ENCODE measurements at places on chromosomes 12 and 14.

- no peak for DNase-seq
Observed at GRCh38 chr12:55780685-55781084, 36.8 kb downstream of the SARNP start.

DNA sequence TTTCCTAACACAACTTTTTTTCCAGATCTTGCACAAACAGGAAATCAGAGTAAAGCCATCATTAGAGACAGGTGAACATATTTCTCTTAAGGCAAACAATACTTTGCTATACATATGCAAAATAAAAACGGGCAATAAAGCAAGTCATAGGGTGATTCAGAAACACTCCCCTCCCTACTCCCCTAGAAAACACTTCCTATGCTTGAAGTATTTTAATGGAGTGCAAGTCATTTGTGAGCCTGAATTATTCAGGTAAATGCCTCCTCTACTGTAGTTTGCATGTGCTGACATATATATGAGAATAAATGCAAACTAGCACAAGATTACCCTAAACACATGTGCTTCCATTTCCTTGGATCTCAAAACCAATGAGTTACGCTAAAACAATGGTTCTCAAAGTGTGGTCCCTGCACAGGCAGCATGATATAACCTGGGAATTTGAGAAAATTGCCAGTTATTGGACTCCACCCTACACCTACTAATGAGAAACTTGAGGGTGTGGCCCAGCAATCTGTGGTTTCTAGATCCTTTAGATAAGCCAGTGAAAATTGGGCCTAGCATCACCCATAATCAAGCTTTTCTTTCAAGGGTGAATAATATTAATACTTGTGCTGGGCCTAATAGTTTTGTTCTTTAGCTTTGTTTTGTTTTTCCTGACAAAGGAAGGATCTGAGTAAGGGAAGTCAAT, 159.7 kb upstream of the BMP4 start:
- no peak for DNase-seq

DNA sequence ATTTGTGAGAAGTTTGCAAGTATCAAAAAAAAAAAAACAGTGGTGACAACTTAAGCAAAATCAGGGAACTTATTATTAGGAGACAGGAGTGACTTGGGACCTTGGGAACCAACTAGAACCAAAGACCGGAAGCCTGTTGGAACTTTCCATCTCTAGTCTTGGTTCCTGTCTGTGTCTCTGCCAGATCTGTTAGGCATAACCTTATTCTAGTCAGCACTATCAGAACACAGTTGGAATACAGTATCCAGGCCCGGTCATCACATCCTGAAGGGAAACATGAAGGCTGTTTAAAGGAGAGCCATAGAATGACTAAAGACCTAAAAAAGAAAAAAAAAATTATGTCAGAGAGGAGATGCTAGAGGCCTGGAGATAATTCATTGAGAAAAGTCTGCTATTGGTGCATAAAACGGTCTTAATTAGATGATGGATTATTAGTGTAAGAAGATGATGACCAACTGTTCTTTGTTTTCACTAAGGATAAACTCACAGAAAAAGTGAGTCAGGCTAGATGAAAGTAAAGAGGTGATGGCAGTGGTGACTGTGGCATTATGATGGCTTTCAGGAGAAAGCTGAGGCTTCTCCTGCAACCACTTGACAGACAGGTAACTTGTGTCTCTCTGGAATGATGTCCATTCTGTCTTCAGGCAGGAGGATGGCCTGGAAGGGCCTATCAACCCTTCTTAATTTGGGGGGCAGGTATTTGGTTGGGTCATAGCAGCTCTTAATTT, 28.2 kb downstream of the DACT1 start:
- DNase-seq: no peak

DNA sequence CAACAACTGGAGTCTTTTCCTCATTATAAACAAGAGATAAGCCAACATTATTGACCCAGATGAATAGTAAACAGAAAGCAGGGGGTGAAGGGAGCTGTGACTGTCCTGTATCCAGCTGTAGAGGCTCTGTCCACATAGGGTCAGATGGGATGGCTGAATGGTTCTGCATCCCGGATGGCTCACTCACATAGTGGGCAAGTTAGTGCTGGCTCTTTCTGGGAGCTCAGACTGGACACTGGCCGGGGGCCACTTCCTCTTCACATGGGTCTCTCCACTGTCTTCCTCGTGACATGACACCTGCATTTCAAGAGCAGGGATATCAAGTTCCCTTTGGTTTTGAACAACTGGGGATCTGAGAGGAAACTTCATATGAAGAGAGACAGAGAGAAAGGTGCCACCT, 969.6 kb upstream of the TMEM132C start:
- DNase-seq: no peak

DNA sequence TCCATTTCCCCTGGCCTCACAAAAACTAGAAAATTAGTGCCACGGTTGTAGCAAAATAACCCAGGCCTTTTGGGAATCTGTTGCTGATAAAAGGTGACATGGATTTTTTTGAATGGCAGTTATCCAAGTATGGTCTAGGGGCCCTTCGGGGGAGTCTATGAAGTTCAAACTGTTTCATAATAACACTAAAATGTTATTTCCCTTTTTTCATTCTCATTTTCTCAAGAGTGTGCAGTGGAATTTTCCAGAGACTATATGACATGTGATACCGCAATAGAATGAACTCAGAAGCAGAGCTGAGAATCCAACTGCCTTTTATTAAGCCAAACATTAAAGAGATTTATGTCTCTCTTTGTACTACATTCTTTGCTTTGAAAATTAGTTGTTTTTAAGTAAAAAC, 26.9 kb downstream of the GSTZ1 start:
- DNase-seq: no peak

DNA sequence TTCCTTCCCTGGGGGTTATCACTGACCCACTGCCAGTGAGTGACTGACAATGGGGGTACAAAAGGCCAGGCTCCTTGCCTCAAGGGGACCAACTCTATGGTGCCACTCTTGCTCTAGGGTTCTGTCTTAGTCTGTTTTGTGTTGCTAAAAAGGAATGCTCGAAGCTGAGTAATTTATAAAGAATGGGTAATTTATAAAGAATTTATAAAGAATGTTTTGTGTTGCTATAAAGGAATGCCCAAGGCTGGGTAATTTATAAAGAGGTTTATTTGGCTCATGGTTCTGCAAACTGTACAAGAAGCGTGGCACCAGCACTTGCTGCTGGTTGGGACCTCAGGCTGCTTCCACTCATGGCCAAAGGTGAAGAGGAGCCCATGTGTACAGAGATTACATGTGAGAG, 15.8 kb upstream of the RASSF8 start:
- DNase-seq: no peak

GRCh38 chr12:40820794-40821484, 128.7 kb downstream of the CNTN1 start:
- no peak for DNase-seq

GRCh38 chr12:110658878-110659277, 30.0 kb downstream of the HVCN1 start:
- no peak for DNase-seq

- DNase-seq: no peak
Observed at GRCh38 chr14:73333031-73333430, 95.7 kb downstream of the PAPLN start.

DNA sequence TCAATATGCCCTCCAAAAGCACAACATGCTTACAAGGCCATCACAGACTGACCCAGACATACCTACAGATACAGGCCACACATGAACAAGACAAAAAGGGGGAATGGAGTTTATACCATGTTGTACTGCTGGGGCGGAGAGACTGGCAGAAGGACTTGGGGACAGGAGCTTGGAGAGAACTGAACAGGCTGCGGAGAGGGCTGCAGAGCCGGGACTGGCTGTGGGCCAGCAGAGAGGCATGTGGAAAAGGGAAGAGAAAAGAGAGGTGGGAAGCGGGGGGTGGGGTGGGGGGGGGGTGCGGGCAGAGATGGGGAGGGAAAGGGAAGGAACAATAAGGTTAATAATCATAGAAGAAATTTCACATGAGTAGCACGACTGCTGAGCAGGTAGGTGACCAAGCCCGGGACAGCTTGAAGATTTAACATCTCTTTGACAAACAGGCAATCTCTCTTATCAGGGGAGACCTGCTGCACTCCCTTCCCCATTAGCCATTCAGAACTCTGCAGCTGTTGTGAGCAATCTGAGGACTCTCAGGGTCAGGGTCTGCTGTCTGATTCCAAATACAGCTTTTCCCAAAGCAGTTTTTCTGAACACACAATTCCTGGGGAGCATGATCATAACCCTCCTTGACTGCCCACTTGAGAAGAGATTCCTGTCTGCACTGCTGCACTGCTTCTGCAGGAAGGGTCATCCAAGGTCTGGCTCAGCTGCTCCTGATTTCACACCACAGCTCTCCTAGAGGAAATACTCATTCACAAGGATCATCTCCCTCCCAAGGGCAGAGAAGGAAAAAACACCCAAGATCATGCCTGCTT, 21.6 kb upstream of the STAC3 start:
- DNase-seq: no peak

- DNase-seq: no peak
Observed at GRCh38 chr12:114400361-114400811, 5.6 kb downstream of the TBX5 start.

DNA sequence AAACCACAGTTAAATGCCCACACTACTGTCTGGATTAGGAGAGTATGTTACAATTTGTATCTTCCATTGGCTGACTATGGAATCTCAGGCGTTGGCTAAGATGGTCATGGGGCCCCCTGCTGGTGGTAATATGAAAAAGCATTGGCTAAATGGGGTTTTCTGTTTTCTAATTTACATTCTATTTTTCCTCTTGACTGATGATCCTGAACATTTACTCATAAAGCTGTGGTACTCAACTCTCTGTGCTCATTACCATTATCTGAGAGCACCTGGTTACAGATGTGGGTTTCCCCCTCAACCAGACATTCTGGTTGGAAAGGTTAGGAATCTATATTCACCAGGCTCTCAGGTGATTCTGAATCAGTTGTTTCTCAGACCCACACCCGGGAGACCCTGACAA, 64.8 kb downstream of the WSCD2 start:
- DNase-seq: no peak

- DNase-seq: no peak
Observed at GRCh38 chr14:60922050-60922449, 58.8 kb downstream of the TRMT5 start.

DNA sequence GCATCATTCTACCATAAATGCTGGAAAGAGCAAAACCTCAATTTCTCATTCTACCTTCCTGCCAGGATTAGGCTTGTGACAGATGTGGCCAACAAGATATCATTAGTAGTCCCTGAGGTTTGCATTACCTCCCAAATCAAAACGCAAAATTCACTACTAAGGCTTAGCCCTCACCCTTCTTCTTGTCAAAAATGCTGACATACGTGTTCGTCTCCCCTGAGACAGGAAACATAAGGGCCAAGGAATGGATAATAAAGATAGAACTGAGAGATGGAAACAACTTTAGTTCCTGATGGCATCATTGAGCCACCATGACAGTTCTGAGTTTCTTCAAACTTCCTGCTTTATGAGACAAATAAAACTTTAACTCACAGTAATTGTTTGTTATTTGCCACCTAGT, 642.1 kb downstream of the NOVA1 start:
- DNase-seq: no peak

- no peak for DNase-seq
Observed at GRCh38 chr12:26416550-26416949, 221.2 kb downstream of the SSPN start.

DNA sequence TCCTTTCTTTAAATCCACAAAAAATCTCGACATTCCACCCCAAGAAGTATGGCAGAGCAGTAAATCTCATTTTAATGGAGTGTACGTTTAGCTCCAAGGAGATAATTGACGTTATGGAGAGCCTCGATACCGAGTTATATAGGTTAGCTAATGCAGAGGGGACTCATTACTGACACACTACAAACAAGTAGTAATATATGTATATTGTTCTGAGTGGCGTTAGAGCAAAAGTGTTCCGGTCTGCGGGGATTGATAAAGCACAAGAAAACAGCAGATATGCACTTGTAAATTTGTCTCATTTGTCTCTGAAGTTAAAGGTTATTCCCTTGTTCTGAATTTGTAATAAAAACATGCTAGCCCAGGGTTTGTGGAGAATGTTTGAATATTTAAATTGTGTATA, 84.1 kb downstream of the BCL11B start:
- DNase-seq: no peak

DNA sequence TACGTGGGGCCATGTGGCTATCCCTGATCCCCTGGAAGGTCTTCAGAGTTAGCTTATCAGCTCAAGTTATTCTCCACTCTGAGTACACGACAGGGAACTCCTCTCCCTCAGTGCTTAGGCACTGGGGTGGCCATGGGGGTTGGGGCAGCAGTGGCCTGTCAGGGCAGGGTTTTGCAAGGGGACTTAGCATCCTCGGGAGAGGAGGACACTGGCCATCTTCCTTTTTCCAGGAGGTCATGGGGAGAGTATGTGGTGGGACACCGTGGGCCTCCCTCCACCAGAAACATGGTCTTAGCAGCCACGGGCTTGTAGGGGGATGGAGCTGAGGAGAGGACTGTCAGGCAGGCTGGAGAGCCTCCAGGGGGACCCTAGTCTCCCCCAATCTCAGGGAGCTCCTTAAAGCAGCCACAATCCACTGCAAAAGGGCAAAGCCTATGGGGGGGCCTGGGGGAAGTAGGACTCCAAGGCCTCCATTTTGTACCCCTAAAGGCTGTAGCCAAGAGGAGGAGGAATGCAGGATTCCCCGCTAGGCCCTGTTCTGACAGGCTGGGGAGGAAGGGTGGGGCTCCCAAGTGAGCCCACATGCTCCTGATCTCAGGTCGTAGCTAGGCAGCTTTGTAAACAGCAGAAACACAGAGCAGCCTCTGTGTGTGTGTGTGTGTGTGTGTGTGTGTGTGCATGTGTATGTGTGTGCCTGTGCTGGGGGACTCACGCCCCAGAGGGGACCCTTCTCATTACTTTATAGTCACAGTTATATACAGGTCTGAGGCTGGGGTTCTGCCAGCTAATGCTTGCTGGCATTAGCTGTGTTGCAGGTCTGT, 36.6 kb downstream of the KRT80 start:
- no peak for DNase-seq

DNA sequence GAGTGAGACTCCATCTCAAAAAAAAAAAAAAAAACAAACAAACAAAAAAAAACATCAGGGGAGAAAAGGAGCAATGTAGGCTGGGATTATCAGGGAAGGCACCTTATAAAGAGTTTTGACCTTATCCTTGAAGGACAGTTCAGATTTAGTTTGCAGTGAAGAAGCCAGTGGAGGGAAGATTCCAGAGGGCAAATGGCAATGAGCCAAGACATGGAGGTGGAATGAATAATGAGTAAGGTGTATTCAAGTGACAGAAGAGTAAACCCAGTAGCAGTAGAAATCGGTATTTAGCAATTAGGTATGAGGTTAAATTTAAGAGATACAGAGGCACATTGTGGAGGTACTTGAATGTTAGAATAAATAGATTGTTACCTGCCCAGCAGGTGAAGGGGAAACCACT, 2.2 kb upstream of the DUSP16 start:
- DNase-seq: no peak

DNA sequence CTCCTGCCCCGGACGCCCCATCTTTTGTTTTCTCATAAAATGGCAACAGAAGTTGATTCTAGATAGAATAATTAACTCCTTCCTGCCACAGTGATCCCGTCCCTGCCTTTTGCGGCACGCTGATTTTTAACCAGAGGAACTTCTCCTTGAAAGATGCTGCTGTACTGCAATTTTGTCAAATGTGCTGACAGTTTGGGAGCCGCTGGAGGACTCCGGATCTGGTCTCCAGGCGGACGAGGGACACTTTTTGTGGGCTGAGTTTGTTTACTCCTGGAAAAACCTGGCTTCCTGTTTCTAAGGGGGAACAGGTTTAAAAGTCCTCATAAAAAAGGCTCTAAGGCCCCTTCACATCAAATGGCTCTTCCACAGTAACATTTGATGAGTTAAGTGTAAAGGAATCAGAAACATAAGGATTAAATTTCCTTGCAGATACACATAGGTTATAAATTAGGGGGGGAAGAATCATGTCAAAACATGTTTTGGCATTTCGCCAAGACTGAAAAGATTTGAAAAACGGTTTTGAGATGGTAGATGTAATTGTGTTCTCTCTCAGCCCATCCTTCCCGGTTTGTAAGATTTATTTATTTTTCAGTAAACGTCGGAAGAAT, 15.5 kb downstream of the FZD10 start:
- no peak for DNase-seq
